Melanocyte of skin (primary cell): ENCODE measurements at places on chromosomes 7 and 10. TPM values are rescaled to one million over a fixed set of nuclear protein-coding genes. Genes with fewer than 3 reads are reported as not detected.

RNLS gene
- total RNA-seq, result 5.7 and 8.8 TPM in 2 replicates

SPDYE6 gene
- total RNA-seq, result not detected in 2 replicates

ZNF679 gene
- total RNA-seq, result not detected in 2 replicates

STAM gene
- total RNA-seq, result 123 and 136 TPM in 2 replicates

CELF2 gene
- 145 and 179 TPM in 2 replicates for total RNA-seq

ATP6V1F gene
- total RNA-seq, result 169 and 185 TPM in 2 replicates

GRM3 gene
- total RNA-seq, result not detected in 2 replicates

OR13A1 gene
- not detected in 2 replicates for total RNA-seq

CHAT gene
- not detected in 2 replicates for total RNA-seq

VIPR2 gene
- not detected in 2 replicates for total RNA-seq

PTTG1IP2 gene
- not detected in 2 replicates for total RNA-seq

STOX1 gene
- under 0.01 and 0.15 TPM in 2 replicates for total RNA-seq

LRRC61 gene
- total RNA-seq, result 12.3 and 12.5 TPM in 2 replicates

UFSP1 gene
- total RNA-seq, result 7.0 and 8.3 TPM in 2 replicates

INMT gene
- not detected in 2 replicates for total RNA-seq

KAZALD1 gene
- total RNA-seq, result 0.77 TPM in 1 of 2 replicates, not detected in the other

LIPJ gene
- total RNA-seq, result 0.36 TPM in 1 of 2 replicates, not detected in the other

LBX1 gene
- total RNA-seq, result not detected in 2 replicates

ENO4 gene
- total RNA-seq, result 0.15 and 0.33 TPM in 2 replicates

PIK3AP1 gene
- 0.46 and 4.7 TPM in 2 replicates for total RNA-seq

ELAPOR2 gene
- 1.1 and 3.1 TPM in 2 replicates for total RNA-seq

AOC1 gene
- total RNA-seq, result not detected in 2 replicates

ZNF438 gene
- total RNA-seq, result 3.8 and 4.4 TPM in 2 replicates

MMD2 gene
- not detected in 2 replicates for total RNA-seq

OR9A2 gene
- total RNA-seq, result 0.34 and 0.36 TPM in 2 replicates

TRIL gene
- 0.34 and 0.73 TPM in 2 replicates for total RNA-seq
